GM12891 (cell line): ENCODE measurements at places on chromosomes 7 and 10.

- DNase-seq: no peak
Measured at GRCh38 chr10:112815269-112816032, 134.6 kb upstream of the TCF7L2 start.

- no peak for DNase-seq
Measured at GRCh38 chr10:95176101-95176500, 17.9 kb upstream of the ACSM6 start.

- no peak for DNase-seq
Measured at GRCh38 chr7:38453168-38453567, 178.0 kb downstream of the AMPH start.

- no peak for DNase-seq
Measured at GRCh38 chr7:83362871-83363550, 200.3 kb upstream of the PCLO start.

GRCh38 chr7:43143918-43144589 lies 31.6 kb downstream of the HECW1 start:
- DNase-seq: no peak

- no peak for DNase-seq
Measured at GRCh38 chr7:131197920-131198615, 129.6 kb upstream of the MKLN1 start.

DNA sequence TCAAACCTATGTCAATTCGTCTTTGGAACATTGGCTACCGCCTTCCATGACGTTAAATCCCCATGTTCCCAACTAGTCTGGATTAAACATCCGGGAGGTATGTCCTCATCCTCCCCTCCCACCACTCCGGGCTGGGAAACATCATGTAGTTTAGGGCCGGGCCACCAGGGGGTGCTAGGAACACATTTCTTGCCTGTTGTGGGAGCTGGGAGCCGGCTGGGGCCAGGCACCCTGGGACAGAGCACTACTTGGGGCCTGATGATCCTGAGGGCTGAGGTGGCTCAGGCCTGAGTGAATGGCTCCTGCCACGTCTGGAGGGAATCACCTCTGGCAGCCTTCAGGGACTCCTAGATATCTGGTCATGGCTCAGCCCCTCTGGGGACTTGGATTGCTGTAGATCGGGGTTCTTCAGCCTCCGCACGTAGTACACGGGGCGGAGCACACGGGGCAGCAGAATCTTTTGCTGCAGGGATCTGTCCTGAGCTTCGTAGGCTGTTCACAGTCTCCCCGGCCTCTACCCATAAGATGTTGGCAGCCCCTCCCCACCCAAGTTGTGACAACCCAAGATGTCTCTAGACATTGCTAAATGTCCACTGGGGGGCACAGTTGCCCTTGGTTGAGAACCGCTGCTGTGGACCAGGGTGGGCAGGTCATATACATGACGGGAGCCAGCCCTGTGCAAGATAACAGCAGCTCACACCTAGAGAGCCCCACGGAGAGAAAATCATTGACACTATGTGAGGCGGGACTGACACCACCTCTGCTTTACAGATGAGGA lies 141.2 kb upstream of the ZNF716 start:
- no peak for DNase-seq

GRCh38 chr10:51986516-51986915 lies 287.1 kb upstream of the CSTF2T start:
- DNase-seq: no peak

GRCh38 chr7:18081617-18082016 lies 54.0 kb upstream of the PRPS1L1 start:
- DNase-seq: no peak
